ENCODE measurements at places on chromosomes 7 and 10.

DNA sequence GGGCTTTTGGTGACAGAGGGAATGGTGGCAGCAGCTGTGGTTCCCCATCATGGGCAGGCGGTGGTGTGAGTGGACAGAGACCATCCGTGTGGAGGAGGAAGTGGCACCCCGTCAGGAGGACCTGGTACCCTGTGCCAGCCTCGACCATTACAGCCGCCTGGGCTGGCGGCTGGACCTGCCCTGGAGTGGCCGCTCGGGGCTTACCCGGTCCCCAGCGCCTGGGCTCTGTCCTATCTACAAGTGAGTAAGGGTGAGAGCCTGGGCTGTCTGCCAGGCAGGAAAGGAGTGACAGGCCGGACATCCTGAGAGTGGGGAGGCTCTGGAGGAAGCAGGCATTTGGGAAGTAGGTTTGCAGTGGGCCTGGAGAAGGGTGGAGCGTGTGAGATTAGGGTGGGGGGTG is 2.9 kb upstream of the ZNF467 start:
- no peak for DNase-seq

- no peak for DNase-seq
Measured at GRCh38 chr10:24897326-24897926, 55.0 kb downstream of the PRTFDC1 start.

DNA sequence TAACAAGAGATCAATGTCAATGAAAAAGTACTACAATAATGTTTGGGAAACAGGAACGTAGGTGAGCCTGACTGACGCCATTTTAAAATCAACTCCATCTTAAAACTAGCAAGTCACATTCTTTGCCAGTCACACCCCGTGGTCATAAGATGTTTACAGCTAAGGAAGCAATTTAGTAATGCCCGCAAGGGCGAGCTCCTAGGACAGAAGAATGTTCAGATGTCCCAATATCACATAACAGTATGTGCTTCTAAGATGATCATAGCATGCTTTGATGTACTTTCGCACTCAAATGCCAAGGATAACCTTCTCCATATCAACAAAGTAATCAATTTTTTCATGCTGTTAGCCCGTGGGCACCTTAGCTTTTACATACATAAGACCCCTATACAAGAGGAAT is 113.8 kb upstream of the EGFR start:
- no peak for DNase-seq

GRCh38 chr7:20474249-20474648 is 141.2 kb upstream of the ABCB5 start:
- no peak for DNase-seq

- DNase-seq: peak; percentile 92
Measured at GRCh38 chr7:55369427-55370400, 4.6 kb downstream of the LANCL2 start.

DNA sequence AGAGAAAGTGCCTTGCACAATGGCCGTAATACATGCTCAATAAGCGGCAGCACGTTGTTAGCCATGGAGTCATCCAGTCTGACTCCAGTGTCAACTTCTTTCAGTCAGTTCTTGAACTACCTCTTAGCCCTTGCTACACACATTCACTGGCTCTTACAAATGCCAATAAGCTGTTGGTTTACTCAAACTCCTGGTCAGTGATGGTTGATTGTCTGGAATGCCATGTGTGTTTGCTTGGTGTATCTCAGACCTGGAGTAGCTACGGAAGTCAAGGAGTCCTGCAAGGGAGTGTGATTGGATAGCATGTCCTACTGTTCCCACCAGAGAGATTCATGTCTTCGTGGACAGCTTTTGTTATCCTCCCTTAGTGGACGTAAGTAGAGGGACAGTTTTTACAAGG is 37.4 kb downstream of the HHEX start:
- DNase-seq: no peak

- DNase-seq: no peak
Measured at GRCh38 chr7:96418581-96418980, 96.7 kb upstream of the SLC25A13 start.

- DNase-seq: no peak
Measured at GRCh38 chr10:113613427-113613826, 50.4 kb downstream of the NRAP start.

GRCh38 chr10:132100556-132101349 is 35.0 kb downstream of the JAKMIP3 start:
- DNase-seq: no peak

DNA sequence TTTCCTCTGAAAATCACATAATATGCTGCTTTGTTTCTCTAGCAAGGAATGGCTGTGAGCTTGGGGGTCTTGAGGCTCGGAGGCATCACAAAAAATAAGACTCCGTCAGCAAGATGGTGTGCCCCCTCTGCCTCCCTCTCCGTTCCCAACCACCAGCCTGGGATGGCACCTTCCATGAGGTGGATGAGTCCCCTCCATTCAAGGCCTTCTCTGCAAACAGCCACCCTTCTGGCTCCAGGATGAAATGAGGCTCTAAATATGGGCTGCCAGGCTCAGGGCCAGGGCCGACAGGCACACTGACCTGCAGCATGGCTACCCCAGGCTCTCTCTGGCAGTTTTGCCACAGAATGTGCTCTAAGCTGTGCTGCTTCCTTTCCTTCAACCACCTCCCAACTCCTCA is 521.5 kb downstream of the PTPRN2 start:
- no peak for DNase-seq

DNA sequence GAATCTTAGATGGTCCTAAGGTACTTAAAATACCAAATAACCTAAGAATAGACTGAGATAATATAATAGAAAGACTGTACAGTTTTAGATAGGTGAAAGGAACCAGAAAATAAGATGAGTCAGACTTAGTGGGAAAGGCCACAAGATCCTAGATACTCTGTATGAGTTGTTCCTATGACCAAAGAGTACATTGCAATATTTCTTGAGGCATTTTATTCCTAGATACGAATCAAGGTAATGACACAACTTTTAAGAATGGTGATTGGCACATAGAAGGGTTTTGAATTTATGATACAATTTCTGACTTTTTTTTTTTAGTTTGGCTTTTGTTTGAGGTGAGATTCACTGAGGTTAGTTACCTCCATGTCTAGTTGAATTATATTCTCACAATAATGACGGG is 30.2 kb downstream of the MGAM start:
- no peak for DNase-seq

- no peak for DNase-seq
Measured at GRCh38 chr7:64775289-64775688, 18.9 kb upstream of the ZNF138 start.

GRCh38 chr7:142968229-142968628 is 6.1 kb upstream of the KEL start:
- no peak for DNase-seq

- no peak for DNase-seq
Measured at GRCh38 chr10:283916-284356, 148.7 kb downstream of the ZMYND11 start.

DNA sequence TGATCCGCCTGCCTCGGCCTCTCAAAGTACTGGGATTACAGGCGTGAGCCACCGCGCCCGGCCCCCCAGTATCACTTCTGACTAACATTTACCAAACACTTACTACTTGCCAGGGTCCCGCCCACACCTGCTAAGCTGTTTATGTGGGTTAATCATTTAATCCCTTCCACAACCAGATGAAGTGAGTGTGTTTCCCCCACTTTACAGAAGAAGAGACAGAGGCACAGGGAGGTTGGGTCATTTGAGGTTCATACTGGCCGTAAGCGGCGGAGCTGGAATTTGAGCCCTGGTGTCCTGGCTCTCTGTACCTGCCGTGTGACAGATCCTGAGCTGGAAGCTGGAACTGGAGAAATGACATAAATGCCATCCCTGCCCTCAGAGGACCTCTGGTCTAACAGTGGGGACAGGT is 15.1 kb upstream of the VPS37D start:
- DNase-seq: no peak

DNA sequence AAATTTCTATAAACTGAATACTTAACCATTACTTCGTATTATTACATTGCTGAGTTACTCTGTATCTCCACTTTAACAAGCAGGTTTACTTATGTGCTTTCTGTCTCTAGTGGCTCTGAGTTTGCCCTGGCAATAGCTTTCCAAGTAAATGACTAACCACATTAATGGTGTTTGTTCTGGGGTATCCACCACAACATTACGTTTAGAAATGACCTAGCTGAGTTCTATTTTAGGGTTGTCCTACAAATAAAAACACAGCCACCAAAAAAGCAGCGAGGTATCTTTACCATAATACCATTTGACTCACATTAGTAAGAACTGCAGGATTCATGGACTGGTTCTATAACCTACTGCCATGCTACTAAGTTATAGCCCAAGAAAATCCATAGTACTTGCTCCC is 83.1 kb downstream of the HIBADH start:
- no peak for DNase-seq

DNA sequence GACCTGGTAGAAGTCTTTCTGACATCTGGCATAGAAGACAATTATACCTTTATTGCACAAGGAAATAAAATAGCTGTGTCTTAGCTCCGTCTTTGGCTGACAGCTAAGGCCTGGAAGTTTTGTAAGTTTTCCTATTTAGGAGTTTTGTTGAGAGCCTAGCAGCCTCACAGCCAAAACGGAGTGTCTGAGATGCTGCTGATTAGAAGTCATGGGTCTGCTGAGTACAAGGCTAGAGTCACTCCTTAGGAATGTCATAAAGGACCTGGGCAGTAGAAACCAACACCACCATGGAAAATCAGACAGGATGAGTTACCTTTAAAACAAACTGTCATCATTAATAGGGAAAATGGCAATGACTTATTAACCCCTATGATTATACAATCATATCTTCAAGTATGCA is 442.5 kb downstream of the KCNMA1 start:
- peak; percentile 84 for DNase-seq

- no peak for DNase-seq
Measured at GRCh38 chr7:133021196-133021595, 60.7 kb downstream of the CHCHD3 start.

GRCh38 chr7:119270045-119270464 is 1002.9 kb upstream of the KCND2 start:
- peak; percentile 40 for DNase-seq

- no peak for DNase-seq
Measured at GRCh38 chr10:129909531-129910256, 54.4 kb downstream of the EBF3 start.

Measured in fibroblast of skin of left biceps (primary cell).